ENCODE measurements at places on chromosomes 5 and 9. TPM values are rescaled to one million over a fixed set of nuclear protein-coding genes. Genes with fewer than 3 reads are reported as not detected.

GRCh38 chr5:77151501-77151900, 59.0 kb upstream of the PDE8B start:
- no peak for DNase-seq

DNA sequence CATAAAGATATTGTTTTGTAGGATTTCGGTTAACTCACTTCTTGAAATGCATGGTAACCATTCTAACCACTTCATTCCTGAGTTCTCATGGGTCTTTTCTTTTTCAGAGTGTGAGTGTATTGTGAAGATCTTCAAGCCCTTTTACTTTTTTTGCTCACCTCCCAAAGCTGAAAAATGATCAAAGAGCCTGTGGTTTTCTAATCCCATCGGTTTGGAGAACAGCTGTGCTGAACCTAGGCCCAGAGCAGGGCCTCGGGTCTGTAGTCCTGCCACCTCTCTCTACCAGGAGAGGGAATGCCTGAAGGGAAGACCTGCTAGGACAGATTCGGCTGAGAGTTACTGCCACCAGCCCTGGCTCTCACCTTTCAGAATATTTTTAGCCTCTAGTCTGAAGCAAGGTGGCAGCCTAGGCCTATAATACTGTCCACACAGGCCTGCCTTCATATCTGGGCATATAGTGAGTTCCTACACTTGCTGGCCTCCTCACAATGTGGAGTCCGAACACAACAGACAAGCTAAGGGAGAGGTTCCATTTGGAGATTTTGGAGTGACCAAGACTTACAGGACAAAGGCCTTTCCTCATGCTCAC, 13.8 kb downstream of the RGMB start:
- no peak for DNase-seq

DNA sequence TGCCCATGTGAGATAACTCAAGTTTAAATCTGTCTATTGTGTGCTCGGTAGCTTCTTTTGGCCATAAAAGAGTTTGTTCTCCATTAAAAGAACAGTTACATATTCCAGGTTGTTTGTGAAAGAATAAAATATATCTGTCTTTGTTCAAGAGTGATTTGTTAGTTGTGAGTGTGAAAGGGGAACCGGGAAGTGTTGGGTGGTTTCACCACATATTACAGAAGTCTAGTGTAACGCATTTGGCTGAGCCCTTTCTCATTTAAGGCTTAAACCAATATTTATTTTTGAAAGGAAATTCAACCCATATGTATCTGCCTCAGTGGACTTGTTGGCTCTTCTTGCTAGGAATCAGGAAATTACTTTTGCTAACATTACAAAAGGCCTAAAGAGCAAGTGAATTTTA, 54.1 kb upstream of the DMRTA1 start:
- DNase-seq, result no peak

Gene SLC23A1
- total RNA-seq, result 17.0 TPM

DNA sequence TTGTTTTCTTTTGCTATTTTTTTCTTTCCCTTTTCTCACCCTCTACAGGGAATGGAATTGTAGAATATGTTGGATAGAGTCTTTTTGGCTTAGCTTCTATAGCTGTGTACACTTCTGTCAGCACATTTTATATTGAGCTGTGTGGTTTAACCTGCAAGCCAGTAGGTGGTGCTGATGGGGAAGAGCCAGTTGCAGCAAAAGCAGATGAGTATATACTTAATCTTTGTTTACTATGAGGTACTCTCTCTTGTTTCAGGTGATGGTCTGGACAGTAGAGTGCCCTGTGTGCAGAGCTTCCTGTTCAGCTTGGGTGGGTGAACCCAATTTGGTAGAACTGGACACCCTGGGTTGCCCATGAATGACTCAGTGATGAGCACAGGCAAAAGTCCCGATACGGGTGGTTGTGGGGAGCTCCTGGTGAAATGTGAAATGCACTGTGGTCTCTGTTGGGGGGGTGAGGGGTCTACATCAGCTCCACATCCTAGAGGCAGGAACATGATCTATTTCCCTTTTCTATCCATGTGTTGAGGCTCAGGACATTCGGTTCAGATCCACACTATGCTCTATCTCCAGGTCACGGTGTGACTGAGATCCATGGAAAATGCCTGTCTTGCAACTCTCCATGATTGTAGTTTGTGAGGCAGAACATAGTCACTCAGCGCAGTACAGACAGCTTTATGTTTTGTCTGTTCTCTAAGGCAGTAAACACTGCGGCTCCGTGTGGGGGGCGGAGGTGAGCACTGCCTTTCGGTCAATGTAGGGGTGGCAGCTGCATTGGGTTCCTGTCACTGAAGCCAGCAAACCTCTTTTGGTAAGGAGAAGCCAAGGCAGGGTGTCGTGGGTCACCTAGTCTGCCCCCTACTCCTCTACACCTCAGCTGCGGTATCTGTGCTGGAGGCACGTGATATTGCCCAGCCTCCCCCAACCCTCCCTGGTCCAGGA, 353.2 kb downstream of the PRR16 start:
- DNase-seq, result no peak

Gene GABRA1
- total RNA-seq, result not detected

GRCh38 chr9:8486095-8486494, 686.5 kb upstream of the DMAC1 start:
- DNase-seq, result peak; percentile 16

- DNase-seq, result peak; percentile 92
These were observed 1.5 kb upstream of the SHC3 start for GRCh38 chr9:89179895-89180734.

GRCh38 chr5:153233933-153234332, 256.5 kb upstream of the GRIA1 start:
- DNase-seq, result no peak

Gene CDC20B
- 0.20 TPM for total RNA-seq

DNA sequence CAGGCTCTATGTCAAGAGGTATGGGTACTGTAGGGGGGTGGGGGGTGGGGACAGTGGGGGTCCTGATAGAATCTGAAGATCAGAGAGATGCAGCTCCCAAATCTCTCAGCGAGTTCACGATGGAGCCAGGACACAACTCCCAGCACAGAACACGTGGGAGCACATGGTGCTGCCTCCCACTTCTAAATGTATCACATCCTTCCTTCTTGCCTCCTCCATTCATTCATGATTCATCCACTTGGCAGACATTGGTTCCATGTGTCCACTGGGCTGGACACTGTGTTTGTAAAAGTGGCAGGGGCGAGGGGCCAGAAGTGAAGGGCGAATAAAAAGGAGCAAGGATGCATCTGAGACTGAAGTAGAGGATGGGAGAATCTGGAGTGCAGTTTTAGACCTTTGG, 33.9 kb downstream of the SH3TC2 start:
- no peak for DNase-seq

DNA sequence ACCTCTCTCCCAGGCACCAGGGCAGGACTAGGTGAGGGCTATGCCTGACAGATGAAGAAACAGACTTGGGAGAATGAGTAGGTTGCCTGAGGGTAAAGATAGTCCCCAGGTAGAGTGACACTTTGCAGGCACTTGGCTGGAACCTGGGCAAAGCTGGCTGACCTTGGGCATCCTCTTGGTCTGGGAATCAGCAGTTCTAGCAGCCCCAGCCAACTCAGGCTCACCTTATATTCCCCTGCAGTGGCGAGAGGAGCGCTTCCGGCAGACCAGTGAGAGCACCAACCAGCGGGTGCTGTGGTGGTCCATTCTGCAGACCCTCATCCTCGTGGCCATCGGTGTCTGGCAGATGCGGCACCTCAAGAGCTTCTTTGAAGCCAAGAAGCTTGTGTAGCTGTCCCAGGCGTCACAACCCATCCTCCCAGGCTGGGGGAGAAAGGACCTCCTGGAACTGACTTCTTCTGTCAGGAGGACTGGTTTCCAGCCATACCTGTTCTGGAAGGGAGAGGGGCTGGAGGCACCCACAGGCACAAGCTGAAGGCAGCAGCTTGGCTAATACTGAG, 3.1 kb downstream of the TMED9 start:
- no peak for DNase-seq

DNA sequence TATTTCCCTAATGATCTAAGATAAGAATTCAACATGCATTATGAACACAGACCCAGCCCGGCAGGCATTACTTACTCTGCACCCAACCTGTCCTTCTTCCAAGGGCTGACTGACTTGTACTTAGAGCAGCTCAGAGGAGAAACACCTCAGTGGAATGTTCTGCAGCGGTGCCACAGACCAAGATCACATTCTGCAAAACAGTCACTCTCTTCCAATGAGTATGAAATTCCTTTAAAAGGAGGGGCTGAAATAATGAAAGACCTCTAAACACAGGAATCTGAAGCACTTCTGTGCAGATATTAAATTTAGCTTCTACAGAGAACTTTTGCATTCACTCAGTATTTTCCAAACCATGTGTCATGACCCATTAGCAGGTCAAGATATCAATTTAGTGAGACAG, 172.9 kb downstream of the ZDHHC21 start:
- DNase-seq, result no peak
